Panc1 (cell line): ENCODE measurements at places on chromosomes 6 and 20. TPM values are rescaled to one million over a fixed set of nuclear protein-coding genes. Genes with fewer than 3 reads are reported as not detected.

- H3K27ac ChIP-seq = peak overlapping the region; percentile 89
- H3K4me1 ChIP-seq = peaks cover 44% of the 10 kb centered on the region
- H3K36me3 ChIP-seq = no peaks in the 10 kb centered on the region
- no peaks in the 10 kb centered on the region for H3K27me3 ChIP-seq
- peak overlapping the region; percentile 68 for H3K4me3 ChIP-seq
Measured at GRCh38 chr20:19975436-19975799, 41.7 kb upstream of the NAA20 start.

GRCh38 chr6:137798846-137799245 is 68.2 kb upstream of the TNFAIP3 start:
- no peaks in the 10 kb centered on the region for H3K4me1 ChIP-seq
- no peak overlapping the region for H3K27ac ChIP-seq
- H3K36me3 ChIP-seq = no peaks in the 10 kb centered on the region
- H3K27me3 ChIP-seq = no peaks in the 10 kb centered on the region
- DNase-seq = no peak
- no peak overlapping the region for H3K4me3 ChIP-seq

DNA sequence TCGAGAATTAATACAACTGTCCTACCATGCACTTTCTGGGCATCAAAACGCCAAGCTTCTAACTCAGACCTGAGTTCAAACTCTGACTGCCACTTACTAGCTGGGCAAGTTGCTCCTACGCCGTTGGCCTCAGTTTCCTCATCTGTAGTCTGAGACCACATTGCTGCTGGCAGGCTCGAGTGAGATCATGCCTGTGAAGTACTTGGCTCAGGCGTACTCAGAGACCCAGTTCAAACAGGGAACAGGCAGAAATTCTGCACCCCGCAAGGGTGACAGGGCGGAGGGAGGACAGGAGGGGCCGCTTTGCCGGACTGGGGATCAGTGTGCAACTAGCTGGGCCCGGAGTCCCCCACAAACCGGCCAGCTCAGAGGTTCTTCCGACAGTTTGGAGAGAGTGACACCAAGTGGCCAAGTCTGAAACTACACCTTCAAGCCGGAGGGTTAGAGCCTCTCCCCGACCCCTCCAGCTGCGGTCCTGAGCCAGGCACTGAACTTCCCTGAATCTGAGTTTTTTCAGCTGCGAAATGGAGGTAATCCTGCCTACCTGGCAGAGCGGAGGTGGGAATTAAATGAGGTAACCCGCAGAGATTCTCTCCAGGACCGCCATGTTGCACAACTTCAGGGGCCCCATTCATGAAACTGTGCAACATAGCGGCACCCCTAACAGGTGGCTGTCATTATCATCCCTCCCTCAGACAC is 46.0 kb upstream of the PTPN1 start:
- DNase-seq = peak; percentile 39
- H3K27me3 ChIP-seq = no peaks in the 10 kb centered on the region
- H3K27ac ChIP-seq = no peak overlapping the region
- H3K4me3 ChIP-seq = peak overlapping the region; percentile 48

- no peak for DNase-seq
- no peaks in the 10 kb centered on the region for H3K36me3 ChIP-seq
- H3K27me3 ChIP-seq = no peaks in the 10 kb centered on the region
- no peak overlapping the region for H3K27ac ChIP-seq
- peaks cover 3% of the 10 kb centered on the region for H3K4me1 ChIP-seq
Measured at GRCh38 chr6:31068669-31069340, 43.6 kb downstream of the C6orf15 start.

GRCh38 chr6:28789553-28790083 is 134.2 kb downstream of the TRIM27 start:
- H3K27ac ChIP-seq = no peak overlapping the region
- H3K36me3 ChIP-seq = no peaks in the 10 kb centered on the region
- no peak for DNase-seq
- peak overlapping the region; percentile 66 for H3K4me3 ChIP-seq

GRCh38 chr20:15759594-15759993 is 813.7 kb downstream of the KIF16B start:
- no peaks in the 10 kb centered on the region for H3K27me3 ChIP-seq
- H3K4me1 ChIP-seq = no peaks in the 10 kb centered on the region
- DNase-seq = no peak
- no peak overlapping the region for H3K27ac ChIP-seq
- H3K4me3 ChIP-seq = no peak overlapping the region

GRCh38 chr6:44960898-44961297 is 367.2 kb upstream of the RUNX2 start:
- no peaks in the 10 kb centered on the region for H3K36me3 ChIP-seq
- no peak overlapping the region for H3K4me3 ChIP-seq
- no peaks in the 10 kb centered on the region for H3K4me1 ChIP-seq
- no peak overlapping the region for H3K27ac ChIP-seq
- no peaks in the 10 kb centered on the region for H3K27me3 ChIP-seq

- H3K27me3 ChIP-seq = peaks cover 35% of the 10 kb centered on the region
- no peak overlapping the region for H3K27ac ChIP-seq
- no peak overlapping the region for H3K4me3 ChIP-seq
- no peaks in the 10 kb centered on the region for H3K4me1 ChIP-seq
Measured at GRCh38 chr20:1489325-1489724, 1.9 kb downstream of the SIRPB2 start.

- no peaks in the 10 kb centered on the region for H3K36me3 ChIP-seq
- no peak overlapping the region for H3K4me3 ChIP-seq
- no peak overlapping the region for H3K27ac ChIP-seq
- DNase-seq = no peak
- H3K4me1 ChIP-seq = no peaks in the 10 kb centered on the region
Measured at GRCh38 chr6:122969999-122970533, 26.0 kb upstream of the CLVS2 start.

GRCh38 chr6:42509765-42510164 is 54.1 kb upstream of the UBR2 start:
- no peak overlapping the region for H3K27ac ChIP-seq
- H3K27me3 ChIP-seq = no peaks in the 10 kb centered on the region
- no peak overlapping the region for H3K4me3 ChIP-seq

DNA sequence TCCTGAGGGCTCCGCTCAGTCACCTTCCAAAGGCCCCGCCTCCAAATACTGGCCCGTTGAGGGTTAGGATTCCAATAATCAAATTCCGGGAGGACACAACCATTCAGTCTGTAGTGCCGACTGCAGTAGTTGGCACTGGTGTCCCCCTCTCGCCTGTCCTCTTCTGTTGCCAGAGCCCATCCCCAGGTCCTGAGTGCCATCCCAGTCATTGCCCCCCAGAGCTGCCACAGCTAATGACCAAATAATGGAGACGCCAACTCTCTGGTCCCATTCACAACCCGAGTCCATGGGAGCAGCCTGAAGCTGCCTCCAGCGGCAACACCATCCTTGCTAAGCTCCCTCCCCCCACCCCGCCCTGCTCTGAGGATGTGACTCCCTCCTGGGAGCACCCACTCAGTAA is 115.9 kb downstream of the JPH2 start:
- no peaks in the 10 kb centered on the region for H3K36me3 ChIP-seq
- no peak for DNase-seq
- H3K27me3 ChIP-seq = no peaks in the 10 kb centered on the region
- H3K27ac ChIP-seq = no peak overlapping the region
- H3K4me3 ChIP-seq = no peak overlapping the region

DNA sequence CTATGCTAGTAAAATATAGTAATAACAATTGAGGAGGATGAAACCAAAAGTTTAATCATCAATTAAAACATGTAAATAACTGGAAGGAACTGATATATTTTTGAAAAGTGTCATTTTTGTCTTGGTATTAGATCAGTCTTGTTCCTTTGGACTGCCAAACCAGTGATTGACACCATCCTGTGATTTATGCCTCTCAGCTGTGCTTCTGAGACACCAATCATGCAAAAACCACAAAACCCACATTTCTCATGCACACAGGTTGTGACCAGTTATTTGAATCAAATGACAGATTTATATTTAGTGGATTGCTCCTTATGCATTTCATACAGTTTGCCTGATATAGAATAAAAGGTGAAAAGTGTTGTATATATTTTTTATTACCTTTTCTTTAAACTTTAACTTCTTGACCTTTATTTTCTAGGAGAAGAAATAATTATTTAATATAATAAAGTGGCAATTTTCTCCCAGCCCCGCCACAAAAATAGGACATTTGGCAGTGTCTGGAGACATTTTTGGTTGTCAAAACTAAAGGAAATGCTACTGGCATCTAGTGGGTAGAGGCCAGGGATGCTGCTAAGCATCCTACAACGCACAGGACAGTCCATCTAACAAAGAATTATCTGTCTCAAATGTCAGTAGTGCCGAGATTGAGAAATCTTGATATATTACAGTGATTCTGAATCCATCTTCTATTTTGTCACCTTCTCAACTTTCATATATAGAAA is 383.6 kb downstream of the BCKDHB start:
- no peaks in the 10 kb centered on the region for H3K36me3 ChIP-seq
- H3K27me3 ChIP-seq = no peaks in the 10 kb centered on the region
- no peak overlapping the region for H3K27ac ChIP-seq
- no peak for DNase-seq
- H3K4me3 ChIP-seq = no peak overlapping the region
- no peaks in the 10 kb centered on the region for H3K4me1 ChIP-seq

- no peaks in the 10 kb centered on the region for H3K4me1 ChIP-seq
- DNase-seq = no peak
- H3K36me3 ChIP-seq = no peaks in the 10 kb centered on the region
- H3K4me3 ChIP-seq = no peak overlapping the region
Measured at GRCh38 chr20:16040742-16041141, 532.5 kb downstream of the KIF16B start.

DNA sequence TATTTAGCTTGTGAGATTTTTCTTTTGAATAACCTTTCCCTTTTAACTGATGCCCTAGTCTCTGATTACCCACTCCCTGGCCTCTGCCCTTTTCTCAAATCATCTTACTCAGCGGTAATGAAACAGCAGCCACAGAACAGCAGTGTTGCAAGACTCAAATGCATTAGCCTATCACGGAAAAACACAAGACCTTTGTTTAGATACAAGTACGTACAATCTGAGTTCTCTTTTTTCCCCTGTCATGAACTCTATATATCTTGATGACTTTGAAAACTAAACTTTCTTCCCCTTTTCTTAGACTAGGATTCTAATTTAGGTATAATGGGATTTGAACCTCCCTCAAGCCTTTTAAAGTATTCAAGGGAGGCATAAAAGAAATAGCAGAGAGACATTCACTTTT is 1034.9 kb downstream of the EYS start:
- H3K36me3 ChIP-seq = no peaks in the 10 kb centered on the region
- no peaks in the 10 kb centered on the region for H3K27me3 ChIP-seq
- no peak for DNase-seq
- no peak overlapping the region for H3K27ac ChIP-seq

- H3K27me3 ChIP-seq = no peaks in the 10 kb centered on the region
- no peaks in the 10 kb centered on the region for H3K36me3 ChIP-seq
- no peak for DNase-seq
- H3K4me1 ChIP-seq = no peaks in the 10 kb centered on the region
- H3K4me3 ChIP-seq = no peak overlapping the region
Measured at GRCh38 chr6:120096696-120097260, 747.2 kb upstream of the MAN1A1 start.

DNA sequence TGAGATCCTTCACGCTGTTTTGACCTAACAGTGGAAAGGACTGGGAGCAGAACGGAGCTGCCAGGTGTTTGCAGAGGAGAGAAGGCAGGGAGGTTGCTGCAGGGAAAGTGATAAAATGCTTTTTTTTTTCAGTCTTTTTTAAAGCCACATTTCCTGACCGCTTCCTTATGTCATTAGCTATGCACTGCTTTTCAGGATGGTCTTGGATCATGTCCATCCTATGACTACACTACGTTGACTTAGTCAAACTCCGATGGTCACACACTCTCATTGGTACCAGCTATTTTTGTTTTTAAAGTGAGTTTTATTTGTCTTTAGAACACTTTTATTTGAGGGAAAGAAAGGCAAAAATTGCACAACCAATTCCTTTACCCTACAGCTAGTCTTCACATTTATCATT is 89.2 kb upstream of the EXOC2 start:
- no peaks in the 10 kb centered on the region for H3K36me3 ChIP-seq
- no peaks in the 10 kb centered on the region for H3K4me1 ChIP-seq
- H3K27ac ChIP-seq = no peak overlapping the region
- DNase-seq = no peak
- no peaks in the 10 kb centered on the region; the same call in 1 of the 2 replicates for H3K27me3 ChIP-seq

- H3K27me3 ChIP-seq = no peaks in the 10 kb centered on the region
- H3K4me1 ChIP-seq = no peaks in the 10 kb centered on the region
- H3K36me3 ChIP-seq = no peaks in the 10 kb centered on the region
- DNase-seq = no peak
- H3K4me3 ChIP-seq = no peak overlapping the region
Measured at GRCh38 chr6:6942831-6943230, 164.9 kb upstream of the RREB1 start.

Gene HUS1B
- 0.74 TPM for total RNA-seq

Gene LHFPL5
- total RNA-seq = not detected

Gene MTFR2
- total RNA-seq = 12.8 TPM

Gene KCNK15
- total RNA-seq = 7.4 TPM

Gene PAK5
- total RNA-seq = not detected

Gene STMN3
- 42.7 TPM for total RNA-seq

Gene VGLL2
- not detected for total RNA-seq

Gene GNRH2
- 0.49 TPM for total RNA-seq

Gene WDR27
- 56.3 TPM for total RNA-seq

Gene SLPI
- total RNA-seq = 0.74 TPM

Gene TINAG
- total RNA-seq = not detected

Gene RNF182
- 22.2 TPM for total RNA-seq

Gene SOBP
- total RNA-seq = 9.0 TPM

Gene AKIRIN2
- total RNA-seq = 47.6 TPM
